ENCODE measurements at places on chromosomes 6 and 20.

DNA sequence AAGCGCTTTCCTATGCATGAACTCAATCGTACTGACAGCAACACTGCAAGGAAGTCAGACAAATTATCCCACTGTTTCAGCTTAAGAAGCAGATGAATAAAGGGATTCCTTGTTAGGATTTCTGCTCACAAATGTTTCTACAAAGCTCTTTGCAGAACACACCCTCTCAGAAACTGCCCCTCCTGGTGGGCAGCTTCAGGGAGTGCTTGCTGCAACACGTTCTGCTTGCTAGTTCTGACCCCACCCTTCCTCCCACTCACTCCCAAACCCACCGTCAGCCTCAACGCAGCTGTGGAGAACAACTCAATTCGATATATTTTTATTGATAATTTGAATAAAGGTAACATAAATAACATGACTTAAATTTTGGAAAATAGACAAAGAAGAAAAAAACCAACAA, 250.8 kb upstream of the PRDM1 start:
- DNase-seq, result no peak

GRCh38 chr20:51020657-51021056, 2.2 kb downstream of the KCNG1 start:
- no peak for DNase-seq

- no peak for DNase-seq
Measured at GRCh38 chr6:145904868-145905267, 59.3 kb downstream of the SHPRH start.

- no peak for DNase-seq
Measured at GRCh38 chr20:49561256-49561655, 6.7 kb downstream of the PTGIS start.

DNA sequence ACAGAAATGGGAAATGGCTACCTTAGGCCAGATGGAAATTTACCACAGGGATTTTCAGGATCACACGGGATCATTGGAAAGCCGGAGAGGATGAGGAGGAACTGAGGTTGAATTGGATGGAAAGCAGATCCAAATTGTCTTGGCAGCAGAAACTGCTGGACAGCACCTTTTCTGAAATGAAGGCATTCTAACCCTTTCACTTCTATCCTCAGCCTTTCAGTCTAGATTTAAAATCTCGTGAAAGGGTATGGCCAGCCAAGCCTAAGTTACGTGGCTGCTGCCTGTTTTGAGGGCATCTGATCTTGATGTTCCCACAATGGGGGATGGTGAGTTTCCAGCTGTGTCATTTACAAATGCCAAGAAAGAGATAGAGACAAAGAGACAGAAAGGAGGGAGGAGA, 358.2 kb downstream of the KIF16B start:
- no peak for DNase-seq

- DNase-seq, result no peak
Measured at GRCh38 chr6:55979526-55979925, 104.1 kb upstream of the BMP5 start.

DNA sequence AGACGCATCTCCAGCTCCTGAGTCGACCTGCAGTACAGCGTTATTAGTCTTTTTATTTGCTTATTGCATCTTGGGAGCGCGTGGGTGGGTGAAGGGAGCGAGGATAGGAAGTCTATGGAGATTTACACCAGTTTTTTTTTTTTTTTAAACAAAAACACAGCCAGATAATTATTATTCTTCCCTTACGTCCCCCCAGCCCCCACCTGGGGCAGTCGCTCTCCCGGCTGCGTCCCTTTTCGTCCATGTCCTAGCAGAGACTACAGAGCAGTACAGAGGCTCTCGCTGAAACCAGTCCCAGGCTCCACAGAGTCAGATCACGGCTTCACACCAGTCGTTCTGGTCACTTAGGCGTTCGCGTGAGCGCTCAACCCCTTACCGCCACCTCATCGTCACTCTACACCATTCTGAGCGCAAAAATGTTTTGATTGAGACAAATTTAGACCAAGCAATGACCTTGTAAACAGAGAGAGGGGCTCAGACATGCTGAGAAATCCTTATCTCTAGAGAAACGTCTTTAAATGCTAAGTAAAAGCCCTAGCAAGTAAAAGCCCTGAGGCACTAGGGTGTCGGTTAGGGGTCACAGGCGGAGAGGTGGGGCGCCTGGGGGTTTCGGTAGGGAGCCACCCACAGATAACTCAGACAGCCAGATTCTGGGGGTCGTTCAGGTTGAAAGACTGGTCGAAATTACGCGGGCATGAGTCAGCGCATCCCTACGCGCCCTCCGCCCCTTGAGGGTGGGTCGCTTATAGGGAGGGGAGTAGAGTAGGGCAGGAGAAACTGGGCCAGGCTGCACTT, 975 bp upstream of the PPT2 start:
- DNase-seq, result no peak

DNA sequence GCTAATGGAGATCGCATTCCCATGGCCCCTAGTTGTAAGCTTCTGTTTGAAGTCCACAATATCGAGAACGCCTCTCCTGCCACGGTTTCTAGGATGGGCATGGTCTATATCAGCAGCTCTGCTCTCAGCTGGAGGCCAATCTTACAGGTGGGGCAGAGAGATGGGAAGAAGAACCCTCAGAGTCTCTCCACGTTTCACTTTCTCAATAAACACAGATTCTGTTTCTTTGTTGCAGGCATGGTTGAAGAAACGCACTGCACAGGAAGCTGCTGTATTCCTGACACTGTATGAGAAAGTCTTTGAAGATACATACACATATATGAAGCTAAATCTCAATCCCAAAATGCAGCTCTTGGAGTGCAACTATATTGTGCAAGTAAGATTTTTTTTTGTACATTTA, 157.9 kb downstream of the DNAH8 start:
- DNase-seq, result no peak

- DNase-seq, result no peak
Measured at GRCh38 chr6:44652547-44652946, 265.0 kb downstream of the CDC5L start.

DNA sequence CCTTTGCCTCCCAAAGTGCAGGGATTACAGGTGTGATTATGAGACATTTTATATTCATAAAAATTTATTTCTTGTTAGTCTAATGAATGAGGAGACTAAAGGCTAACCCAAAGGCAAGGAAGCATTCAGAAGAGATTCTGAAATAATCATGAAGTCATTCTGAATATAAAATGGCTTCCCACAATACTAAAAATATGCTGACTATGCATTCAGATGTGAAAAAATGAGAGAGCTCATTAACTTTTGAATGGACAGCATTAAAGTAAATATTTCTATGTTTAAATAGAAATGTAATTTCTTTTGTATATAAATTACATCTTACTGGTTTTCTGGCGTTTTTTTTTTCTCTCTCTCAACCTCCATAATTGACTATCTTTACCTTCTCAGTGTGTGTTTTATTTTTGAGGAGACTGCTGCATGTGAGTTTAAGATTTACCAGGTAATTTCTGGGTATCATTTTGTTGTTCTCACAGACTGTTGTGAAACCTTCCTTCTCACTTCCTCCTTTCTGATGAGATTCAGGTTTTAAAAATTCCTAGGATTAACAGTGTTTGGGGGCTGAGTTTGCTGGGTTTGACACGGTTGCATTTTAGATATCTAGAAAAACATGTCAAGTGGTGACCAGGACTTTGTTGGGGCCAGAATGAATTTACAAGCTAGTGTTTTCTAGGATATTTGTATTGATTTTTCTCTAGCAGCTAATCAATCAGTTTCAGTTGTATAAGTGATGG, 316.6 kb downstream of the CDKAL1 start:
- no peak for DNase-seq

- no peak for DNase-seq
Measured at GRCh38 chr6:43873806-43874714, 104.0 kb downstream of the VEGFA start.

DNA sequence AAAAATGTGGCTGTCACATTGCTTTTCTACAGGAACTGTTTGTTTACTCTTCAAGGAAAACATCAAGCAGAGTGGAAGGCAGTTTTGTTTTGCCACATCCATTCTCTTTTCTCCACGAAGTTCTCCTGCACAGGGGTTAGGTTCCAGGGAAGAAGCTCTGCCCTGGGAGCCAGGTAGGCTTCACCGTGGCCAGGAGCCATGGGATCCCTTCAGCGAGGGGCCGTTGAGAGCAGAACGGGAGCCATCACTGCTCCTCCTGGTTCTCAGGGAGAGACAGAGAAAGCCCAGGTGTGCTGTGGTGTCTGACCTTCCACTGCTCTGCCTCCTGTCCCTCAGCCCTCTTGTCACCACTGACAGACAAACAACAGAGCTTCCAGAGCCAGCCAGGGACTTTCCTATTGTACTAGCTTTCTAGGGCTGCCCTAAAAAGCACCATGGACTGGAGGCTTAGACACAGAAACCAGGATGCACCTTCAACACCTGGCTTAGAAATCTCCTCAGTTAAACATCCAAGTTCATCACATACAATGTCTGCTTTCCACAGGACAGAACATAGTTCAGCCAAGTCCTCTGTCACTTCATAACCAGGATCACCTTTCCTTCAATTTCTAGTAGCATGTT, 75.6 kb upstream of the SLC22A23 start:
- no peak for DNase-seq

- no peak for DNase-seq
Measured at GRCh38 chr6:150076196-150076893, 7.4 kb upstream of the ULBP3 start.

GRCh38 chr6:25169553-25169952, 109.6 kb upstream of the CARMIL1 start:
- DNase-seq, result no peak

DNA sequence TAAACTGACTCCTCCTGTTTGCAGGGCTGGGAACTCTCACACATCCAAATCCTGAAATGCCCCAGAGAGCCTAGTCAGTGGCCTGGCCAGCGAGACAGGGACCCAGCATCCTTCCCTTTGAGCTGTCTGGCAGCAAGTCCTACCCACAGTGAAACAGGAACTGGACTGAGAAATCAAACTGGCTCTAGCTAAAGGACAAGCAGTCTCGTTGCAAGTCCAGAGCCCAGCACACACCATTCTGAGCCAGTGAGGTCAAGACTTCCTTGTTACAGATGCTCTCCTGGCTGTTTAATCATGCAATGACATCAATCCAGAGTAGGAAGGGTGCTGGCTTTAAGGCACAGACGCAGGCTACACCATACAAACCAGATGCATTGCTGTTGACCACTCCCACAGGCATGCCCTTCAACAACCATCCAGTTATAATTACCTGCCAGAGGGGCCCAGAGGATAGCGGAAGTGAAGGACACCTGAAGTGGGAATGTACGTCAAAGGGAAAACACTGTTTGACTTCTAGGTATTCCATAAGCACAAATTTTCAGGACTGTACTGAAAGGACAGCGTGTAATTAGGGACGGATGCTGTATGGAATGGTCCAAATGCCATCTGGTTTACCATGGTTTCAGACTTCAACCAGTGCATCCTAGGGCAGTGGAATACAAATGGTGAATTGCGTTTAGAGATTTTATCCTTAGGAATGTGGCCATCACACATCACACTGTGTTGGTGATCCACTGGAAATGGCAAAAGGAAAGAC, 114.4 kb downstream of the SLC23A2 start:
- no peak for DNase-seq

DNA sequence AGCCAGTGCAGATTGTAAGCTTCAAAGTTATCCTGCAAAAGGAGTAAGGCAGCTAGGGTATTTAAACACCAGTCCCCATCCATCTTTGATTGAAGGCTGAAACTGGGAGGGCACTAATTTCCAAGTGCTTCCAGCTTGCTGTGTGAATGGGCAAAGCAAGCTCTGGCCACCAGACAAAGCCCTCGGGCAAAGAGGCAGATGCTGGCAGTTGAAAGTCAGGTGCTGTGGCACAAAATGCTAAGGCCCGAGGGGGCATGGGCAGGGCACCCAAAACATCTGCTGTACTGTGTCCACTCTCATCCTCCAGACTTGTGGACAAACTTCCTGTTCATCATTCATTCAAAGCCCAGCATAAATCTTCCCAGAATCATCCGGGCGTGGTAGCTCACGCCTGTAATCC, 62.9 kb downstream of the TRMT6 start:
- no peak for DNase-seq

GRCh38 chr20:40902661-40903060, 126.0 kb upstream of the TOP1 start:
- DNase-seq, result no peak

DNA sequence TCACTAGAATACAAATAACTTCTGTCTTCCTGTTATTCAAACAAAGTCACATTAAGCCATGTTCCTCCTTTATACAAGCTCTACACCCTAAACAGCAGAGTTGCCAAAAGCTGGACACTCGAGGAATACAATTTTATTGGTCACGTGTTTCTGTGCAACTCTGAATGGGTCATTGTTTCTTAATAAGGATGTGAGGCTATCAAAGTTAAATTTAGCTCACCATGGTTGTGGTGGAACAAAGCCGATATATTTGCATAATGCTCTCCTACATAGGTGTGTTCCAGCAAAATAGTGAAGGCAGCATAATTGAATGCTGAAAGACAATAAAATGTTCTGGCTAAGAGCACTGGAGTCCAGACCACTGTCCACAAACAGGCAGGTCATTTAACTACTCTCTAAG, 36.9 kb upstream of the CD2AP start:
- DNase-seq, result no peak

DNA sequence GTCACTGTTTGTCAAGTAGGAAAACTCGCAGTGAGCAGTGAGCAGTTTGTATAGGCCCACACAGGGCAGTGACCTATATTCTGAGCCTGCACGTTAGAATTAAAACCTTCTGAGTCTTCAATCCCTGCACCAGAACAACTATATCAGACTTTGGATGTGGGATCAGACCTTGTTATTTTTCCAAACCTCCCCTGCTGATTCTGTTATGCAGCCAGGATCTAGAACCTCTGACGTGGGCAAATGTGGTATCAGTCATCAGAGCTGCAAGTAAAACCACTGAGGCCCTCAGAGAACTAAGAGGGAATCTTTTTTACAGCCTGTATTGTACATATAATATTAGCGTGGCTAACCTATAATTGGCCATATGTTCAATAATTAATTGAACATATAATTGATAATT, 32.0 kb upstream of the AKAP7 start:
- no peak for DNase-seq

DNA sequence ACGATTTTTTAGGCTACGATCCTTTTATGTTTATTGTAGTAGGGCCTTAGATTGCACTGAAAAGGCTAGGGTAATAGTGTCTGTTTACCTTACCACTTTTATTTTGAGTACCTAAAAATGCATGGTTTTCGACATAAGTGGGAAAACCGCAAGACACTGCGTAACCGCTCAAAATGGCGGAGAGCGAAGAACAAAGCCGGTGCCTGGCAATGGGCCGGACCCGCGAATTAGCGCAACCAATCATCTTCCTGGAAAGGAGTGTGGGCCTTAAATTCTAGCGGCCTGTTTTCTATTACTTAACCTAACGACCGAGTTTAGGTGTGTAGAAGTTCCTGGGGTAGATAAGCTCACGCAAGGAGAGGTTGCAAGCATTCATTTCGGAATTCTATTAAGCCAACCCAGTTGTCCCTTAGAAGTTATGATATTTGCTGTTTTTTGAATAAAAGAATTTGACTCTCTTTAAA, 118.0 kb downstream of the HFE start:
- DNase-seq, result peak; percentile 92

GRCh38 chr6:156774863-156775405, 2.2 kb upstream of the ARID1B start:
- DNase-seq, result no peak
